Activated naive CD8-positive, alpha-beta T cell treated with anti-CD3 and anti-CD28 coated beads for 36 hours (primary cell): ENCODE measurements at places on chromosomes 5 and 9. TPM values are rescaled to one million over a fixed set of nuclear protein-coding genes. Genes with fewer than 3 reads are reported as not detected.

DNA sequence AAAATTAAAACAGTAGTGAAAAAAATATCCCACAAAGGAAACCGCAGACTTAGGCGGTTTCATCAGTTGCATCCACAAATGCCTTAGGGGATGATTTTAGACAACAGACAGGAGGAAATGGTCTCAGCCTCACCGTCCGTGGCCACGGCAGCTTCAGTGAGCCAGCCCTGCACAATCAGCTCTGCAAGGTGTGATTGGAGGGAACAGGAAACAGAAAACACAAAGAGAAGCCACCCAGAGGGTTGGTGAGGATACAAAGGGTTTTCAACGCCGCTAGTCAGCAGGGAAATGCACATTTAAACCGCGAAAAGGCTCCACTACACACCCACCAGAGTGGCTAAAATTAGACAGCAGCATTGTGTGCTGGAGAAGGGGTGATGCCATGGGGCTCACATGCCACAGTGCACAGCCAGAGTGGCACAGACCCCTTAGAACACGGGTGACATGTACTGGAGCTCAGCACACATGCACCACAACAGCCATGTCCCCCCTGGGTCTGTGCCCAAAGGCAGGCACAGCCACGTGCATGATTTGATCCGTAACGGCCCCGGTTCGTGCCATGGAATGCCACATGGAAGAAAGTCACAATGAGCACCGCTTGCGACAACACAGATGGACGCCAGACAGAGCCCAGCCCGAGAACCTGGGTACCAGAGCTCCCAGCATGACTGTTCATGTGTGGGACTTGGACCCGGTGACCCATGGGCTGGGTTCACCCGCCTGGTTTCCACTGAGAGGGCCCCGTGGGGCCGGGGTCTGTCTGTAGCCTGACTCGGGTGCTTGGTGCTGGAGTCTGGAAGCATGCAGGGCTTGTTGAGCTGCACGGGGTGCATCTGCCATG lies 18.3 kb upstream of the TERT start:
- H3K4me3 ChIP-seq = peak overlapping the region; percentile 25
- peaks cover 6% of the 10 kb centered on the region for H3K27me3 ChIP-seq
- peaks cover 63% of the 10 kb centered on the region for H3K4me1 ChIP-seq

The ANKRD34B gene
- not detected for total RNA-seq

The UGT3A1 gene
- total RNA-seq = not detected

The MED27 gene
- total RNA-seq = 32.9 TPM

GRCh38 chr9:112884101-112884500 lies 6.6 kb downstream of the SLC46A2 start:
- peaks cover 7% of the 10 kb centered on the region for H3K36me3 ChIP-seq
- no peaks in the 10 kb centered on the region for H3K27me3 ChIP-seq
- H3K27ac ChIP-seq = no peak overlapping the region
- H3K4me3 ChIP-seq = no peak overlapping the region
